ENCODE measurements at places on chromosomes 13 and 19. TPM values are rescaled to one million over a fixed set of nuclear protein-coding genes. Genes with fewer than 3 reads are reported as not detected.

Gene LILRA5
- total RNA-seq, result not detected

Gene SNRPD2
- 295 TPM for total RNA-seq

Gene ATXN8OS
- total RNA-seq, result not detected

Gene CCDC169
- total RNA-seq, result 1.2 TPM

Gene ITGBL1
- 16.3 TPM for total RNA-seq

Gene CNN1
- total RNA-seq, result 1.2 TPM

Gene NCR1
- total RNA-seq, result not detected

Gene PBX4
- total RNA-seq, result 0.05 TPM

Gene CGB8
- total RNA-seq, result not detected

Gene CYP4F12
- not detected for total RNA-seq

Gene ZGLP1
- total RNA-seq, result 0.47 TPM

Gene ZNF568
- 6.6 TPM for total RNA-seq

Gene ERICH6B
- total RNA-seq, result not detected

Gene EPSTI1
- total RNA-seq, result 4.2 TPM

Gene TGFB1
- total RNA-seq, result 74.5 TPM

Gene CBY2
- not detected for total RNA-seq

Gene KLK10
- total RNA-seq, result 1.0 TPM

Gene CPAMD8
- total RNA-seq, result 2.0 TPM

Gene PTPRS
- total RNA-seq, result 17.5 TPM

Gene RNF17
- total RNA-seq, result 0.09 TPM

Gene NPAS1
- total RNA-seq, result 0.17 TPM

Gene ZNF134
- 24.0 TPM for total RNA-seq

Gene ACER1
- not detected for total RNA-seq

Gene ATP8A2
- 0.09 TPM for total RNA-seq

Gene ADGRE3
- total RNA-seq, result not detected

Gene CYP2F1
- total RNA-seq, result not detected

Gene KIR2DL3
- not detected for total RNA-seq

Gene FBXO27
- total RNA-seq, result 0.98 TPM

Gene IGFL1
- not detected for total RNA-seq

Gene SIGLEC8
- total RNA-seq, result not detected

Gene HIPK4
- 0.05 TPM for total RNA-seq

Gene PSG4
- 0.14 TPM for total RNA-seq

Gene SYCN
- not detected for total RNA-seq

Gene GRK1
- not detected for total RNA-seq

Gene C5AR2
- under 0.01 TPM for total RNA-seq

Gene TEX26
- total RNA-seq, result not detected

Gene GPR18
- not detected for total RNA-seq

Gene OR7A5
- total RNA-seq, result not detected

Gene WDR88
- total RNA-seq, result not detected

Gene S1PR5
- not detected for total RNA-seq

Gene CLEC4M
- total RNA-seq, result 25.2 TPM

Gene SBK3
- 0.74 TPM for total RNA-seq

Gene ZNF223
- 6.3 TPM for total RNA-seq
